ENCODE measurements at places on chromosomes 2 and 18.
A peak's percentile ranks its signal among the peaks of the same experiment; 100 is the strongest.

DNA sequence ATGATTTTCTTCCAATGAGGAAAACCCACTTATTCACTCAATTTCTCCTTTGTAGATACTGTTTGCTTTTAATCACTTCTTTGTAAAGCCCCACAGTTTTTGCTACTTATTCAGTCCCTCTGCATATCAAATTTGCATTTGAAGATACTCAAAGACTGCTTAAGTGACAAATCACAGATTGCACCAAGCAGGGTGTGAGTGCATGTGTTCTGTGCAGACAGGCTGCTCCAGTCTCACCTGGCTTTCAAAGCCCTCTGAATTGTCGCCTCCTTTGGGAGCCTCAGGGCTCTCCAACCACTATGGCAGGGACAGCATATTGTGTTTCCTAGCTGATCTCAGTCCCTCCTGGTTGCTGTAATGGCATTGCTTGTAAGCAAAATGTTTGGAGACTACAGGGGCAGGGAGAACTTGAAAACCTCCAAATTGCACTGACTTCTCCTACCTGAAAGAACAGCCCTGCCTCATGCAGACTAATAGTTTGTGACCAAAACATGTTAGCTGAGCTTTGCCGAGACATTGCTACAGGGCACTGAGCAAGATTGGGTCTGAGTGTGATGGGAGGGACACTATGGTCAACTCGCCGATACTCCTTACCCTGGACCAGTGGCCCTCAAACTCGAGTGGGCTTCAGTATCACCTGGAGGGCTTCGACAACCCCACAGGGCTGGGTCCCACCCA, 96.8 kb downstream of the POLE4 start:
- DNase-seq = no peak

DNA sequence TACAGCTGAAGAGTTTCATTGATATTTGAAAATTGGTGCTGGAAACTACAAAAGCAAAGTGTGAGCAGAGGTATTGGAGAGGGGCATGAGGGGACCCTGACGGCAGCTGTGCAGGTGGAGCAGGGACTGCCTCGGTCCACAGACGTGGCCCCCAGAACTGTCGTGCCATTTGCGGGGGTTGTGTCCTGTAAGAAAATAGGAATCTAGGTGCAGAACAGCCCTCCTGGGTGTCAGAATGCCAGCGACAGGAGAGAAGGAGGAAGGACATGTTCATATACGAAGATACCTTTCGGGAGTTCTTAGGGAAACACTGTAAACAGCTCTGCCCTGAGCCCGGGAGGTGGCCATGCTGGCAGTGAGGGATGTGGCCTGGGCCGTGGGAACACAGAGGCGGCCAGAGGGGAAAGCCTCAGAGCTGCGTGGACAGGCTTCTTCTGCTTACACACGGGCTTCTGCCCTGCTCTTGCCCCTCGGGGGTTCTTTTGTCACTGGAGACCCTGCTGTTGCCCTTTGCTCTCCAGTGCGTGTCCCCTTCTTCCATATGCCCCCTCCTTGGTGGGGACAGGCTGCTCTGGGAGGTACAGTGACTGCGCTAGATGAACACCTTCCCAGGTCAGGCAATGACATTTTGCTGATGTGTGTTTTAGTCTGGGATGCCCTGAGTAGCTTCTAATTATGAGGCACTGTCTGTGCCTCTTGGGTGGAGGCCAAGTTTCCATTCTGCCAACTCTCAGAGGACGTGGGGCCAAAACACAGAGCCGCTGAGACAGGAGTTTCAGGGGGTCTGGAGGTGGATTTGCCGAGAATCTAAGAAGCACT, 81.9 kb upstream of the TXNDC2 start:
- DNase-seq = no peak

GRCh38 chr2:189662669-189663226, 1.5 kb downstream of the ASNSD1 start:
- no peak for DNase-seq

DNA sequence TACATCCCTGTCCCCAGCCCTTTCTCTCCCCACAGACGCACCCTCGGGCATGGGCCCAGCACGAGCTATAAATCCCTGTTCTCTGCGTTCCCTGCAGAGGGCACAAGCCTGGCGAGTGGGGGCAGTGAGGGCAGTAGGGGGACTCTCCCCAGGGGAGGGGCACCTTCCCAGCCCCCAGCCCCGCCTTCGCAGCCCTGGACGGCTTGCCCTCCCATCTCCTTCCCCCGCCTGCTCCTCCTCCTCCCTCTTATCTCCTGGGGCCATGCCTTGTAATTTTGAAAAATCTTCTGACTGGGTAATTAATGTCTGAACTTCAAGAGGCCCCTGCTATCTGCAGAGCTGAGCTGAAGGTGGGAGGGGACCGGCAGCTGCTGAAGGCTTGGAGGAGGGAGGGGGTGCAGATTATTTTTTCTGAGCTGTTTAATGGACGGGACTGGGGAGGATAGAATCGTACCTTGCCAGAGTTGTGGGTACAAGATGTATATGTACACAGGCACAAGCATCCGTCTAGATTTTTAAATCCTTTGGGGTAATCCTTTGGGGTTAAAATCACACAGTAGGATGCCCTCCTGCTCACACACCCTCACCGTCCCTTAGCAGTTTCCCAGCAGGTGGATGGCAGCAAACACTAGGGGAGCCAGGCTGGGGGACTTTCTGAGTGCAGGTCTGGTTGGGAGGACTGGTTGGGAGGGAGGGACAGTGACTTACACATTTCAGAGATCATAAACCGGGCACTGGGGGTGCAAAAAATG, 121.9 kb downstream of the SMAD7 start:
- no peak for DNase-seq

DNA sequence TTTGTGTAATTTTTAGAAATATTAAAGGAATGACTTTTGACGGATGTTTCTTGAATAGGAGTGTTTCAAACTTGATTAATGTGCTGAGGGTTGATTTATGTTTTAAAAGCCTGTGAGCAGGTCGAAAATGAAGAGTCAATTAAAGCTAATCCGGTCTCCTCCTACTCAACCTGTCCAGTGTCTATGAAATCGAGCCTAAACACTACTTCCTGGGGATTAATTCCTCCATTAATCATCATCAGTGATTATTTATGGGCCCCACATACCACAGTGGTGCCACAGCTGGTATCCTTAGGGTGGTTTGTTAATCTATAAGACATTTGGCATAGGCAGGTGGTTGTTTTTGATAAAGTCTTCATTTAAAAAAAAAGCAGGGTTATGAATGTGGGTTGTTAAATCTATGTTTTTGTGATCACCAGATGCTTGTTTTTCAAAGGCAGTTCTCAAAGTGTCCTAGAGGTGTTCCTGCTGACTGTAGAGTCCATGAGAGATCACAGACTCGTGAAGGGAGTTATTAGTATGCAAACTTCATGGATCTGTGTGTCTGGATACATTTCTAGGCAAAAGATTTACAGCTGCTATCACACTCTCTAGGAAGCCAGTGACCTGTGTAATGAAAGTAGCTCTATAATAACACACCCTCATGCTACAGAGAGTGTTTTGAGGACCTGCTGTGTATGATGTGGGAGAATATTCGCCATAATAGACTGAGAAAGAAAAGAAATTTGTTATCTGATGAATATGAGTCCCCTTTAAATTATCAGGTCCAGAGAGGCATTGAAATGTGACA, 308.6 kb downstream of the AKAIN1 start:
- no peak for DNase-seq

DNA sequence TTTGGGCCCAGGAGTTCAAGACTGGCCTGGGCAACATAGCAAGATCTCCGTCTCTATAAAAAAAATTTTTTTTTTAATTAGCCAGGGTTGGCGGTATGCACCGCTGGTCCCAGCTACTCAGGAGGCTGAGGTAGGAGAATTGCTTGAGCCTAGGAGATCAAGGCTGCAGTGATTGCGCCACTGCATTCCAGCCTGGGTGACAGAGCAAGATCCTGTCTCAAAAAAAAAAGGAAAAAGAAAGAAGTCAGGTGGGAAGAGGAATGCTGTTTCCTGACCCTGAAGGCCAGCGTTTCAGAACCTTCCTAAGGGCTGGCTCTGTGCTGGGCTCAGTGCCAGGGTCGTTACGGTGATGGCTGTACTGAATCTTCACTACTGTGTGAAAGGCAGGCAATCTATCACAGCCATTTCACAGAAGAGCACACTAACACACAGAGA, 35.0 kb upstream of the AGAP1 start:
- DNase-seq = no peak

- DNase-seq = no peak
These were observed 263.5 kb upstream of the LRRTM1 start for GRCh38 chr2:80568011-80568410.

DNA sequence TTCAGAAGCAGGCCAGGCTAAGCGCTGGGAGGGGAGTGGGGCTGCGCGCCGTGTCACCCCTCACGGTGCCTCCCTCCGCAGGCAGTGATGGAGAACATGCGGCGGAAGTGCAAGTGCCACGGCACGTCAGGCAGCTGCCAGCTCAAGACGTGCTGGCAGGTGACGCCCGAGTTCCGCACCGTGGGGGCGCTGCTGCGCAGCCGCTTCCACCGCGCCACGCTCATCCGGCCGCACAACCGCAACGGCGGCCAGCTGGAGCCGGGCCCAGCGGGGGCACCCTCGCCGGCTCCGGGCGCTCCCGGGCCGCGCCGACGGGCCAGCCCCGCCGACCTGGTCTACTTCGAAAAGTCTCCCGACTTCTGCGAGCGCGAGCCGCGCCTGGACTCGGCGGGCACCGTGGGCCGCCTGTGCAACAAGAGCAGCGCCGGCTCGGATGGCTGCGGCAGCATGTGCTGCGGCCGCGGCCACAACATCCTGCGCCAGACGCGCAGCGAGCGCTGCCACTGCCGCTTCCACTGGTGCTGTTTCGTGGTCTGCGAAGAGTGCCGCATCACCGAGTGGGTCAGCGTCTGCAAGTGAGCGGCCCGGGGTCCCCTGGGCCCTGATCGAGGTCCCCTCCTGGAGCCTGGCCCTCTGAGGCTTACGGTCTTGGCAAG, 12.2 kb downstream of the WNT10A start:
- DNase-seq = peak; percentile 83

DNA sequence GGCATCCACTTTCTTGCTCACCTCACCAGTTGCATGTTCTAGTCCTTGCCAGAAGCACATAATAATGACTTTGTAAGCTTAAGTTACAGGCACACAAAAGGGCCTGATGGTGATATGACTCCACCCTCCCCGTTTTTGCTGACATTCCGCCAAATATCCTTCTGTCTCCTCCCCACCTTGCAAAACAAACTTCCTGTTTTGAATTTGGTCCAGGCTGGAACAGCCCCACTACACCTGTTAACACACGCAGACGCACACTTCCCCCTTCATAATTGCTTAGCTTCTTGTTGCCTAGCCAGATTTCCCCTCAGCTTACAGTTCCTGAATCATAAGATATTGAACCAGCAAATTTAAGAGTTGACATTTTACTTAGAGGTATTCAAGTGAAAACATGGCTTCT, at the start of gene MGAT5:
Gene MGAT5, plus strand, starts transcription at position 269 of the 400 bp plus-strand sequence. CDS start 332 bp downstream, outside the sequence.
- no peak for DNase-seq

- DNase-seq = peak; percentile 41
These were observed 122.9 kb upstream of the ACVR1C start for GRCh38 chr2:157751462-157752058.

DNA sequence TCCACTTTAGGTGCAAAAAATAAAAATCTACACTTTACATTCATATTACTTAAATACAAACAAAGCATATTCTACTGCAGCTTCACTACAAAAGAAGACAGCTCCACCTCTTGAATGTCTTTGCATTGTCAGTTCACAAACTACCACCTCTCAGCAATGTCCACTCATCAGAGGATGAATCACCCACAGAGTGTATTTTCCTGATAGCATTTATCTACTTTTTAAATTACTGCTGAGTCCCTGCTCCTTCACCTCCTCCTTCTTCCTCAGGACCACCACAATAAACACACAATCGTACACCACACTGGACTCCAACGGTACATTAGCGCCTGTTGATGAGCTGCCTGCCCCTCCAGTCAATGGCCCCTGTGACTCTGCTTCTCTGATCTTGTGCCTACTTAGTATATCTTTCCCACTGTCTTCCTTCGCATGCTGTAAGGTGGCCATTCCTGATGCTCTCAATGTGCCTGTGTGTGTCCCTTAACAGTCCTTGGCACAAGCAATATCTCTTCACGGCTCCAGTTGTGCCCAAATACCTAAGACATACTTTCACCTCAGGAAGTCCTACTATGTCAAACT, 120.9 kb downstream of the DHRS9 start:
- no peak for DNase-seq

DNA sequence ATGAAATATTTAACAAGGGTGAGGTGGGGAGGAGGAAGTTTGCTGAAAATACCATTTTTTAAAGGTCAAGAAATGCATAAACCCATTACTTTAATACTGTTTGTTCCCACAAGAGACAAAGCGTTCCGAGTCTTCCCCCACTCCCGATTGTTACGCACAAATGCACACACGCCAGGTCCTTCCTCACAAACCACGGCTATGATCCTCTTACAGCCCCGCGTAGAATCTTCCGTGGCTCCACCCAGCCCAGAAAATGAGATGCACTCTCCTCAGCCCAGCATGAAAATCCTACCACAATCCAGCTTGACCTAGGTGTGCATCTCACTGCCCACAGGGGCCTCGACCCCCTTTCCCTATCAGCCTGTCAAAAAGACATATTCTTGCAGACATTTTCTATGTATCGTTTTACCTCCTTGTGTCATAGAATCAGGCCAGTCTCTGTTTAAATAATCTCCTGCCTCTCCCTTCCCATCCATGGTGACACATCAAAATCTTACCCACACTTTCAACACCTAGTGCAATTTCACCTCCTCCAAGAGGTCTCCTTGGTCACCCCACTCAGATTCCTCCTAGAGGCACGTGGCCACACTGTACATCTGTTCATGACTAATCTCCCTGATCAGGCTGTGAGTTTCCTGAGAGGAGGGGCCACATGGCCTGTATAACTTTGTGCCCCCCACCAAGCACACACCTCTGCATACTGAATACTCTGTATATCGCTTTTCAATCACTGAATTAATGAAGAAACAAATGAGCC, 491.0 kb upstream of the KLHL29 start:
- DNase-seq = no peak

DNA sequence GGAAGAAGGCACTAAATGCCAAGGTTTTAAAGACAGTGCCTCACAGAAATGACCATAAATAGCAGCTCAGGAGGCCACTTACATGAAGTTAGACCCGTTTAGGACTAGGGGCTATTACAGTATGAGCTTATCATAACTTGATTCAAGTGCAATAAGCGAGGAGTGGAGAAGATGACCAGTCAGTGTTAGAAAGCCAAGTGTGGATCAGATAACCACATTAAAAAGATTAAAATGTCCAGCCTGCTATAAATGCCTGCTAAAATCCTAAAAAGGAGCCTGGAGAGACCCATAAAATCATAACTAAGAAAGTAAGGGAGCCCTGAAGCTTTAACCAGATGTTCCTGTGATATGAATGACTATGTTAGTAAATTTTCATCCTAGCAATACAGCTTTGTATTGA, 117.5 kb upstream of the ZNF521 start:
- DNase-seq = no peak

GRCh38 chr18:28757466-28758008, 580.6 kb upstream of the CDH2 start:
- DNase-seq = no peak

GRCh38 chr2:68237404-68237803, 14.9 kb downstream of the PPP3R1 start:
- DNase-seq = no peak

- DNase-seq = no peak
These were observed 9.7 kb upstream of the WNT10A start for GRCh38 chr2:218870984-218871344.

GRCh38 chr2:100376836-100377235, 40.6 kb downstream of the CHST10 start:
- DNase-seq = no peak

GRCh38 chr2:1581965-1582625, 162.2 kb downstream of the PXDN start:
- no peak for DNase-seq

- no peak for DNase-seq
These were observed 123.6 kb upstream of the CDCA7 start for GRCh38 chr2:173231042-173231441.
